ENCODE measurements at places on chromosomes 1 and 21. TPM values are rescaled to one million over a fixed set of nuclear protein-coding genes. Genes with fewer than 3 reads are reported as not detected.

- DNase-seq: peak; percentile 8
Measured at GRCh38 chr1:37306461-37306860, 167.9 kb upstream of the ZC3H12A start.

DNA sequence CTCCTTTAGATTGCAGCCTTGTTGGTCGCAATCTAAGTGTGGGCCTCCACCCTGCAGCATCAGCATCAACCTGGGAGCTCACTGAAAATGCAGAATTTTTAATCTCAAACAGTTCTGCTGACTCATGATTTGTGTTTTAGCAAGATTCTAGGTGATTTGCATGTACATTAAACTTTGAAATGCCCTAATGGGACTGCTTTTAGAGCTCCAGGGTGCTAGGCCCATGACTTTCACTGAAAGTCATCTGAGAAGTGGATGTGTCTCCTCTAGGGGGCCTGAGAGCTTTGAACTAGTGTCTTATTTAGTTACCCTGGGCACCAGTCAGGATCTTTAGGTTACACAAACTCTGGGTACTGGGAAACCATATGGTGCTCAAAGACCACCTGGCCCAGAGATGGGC, 9.0 kb downstream of the TRIM67 start:
- peak; percentile 57 for DNase-seq

- peak; percentile 61 for DNase-seq
Measured at GRCh38 chr1:7223334-7224080, 438.3 kb downstream of the CAMTA1 start.

GRCh38 chr1:23611601-23612327, 52.5 kb upstream of the ID3 start:
- no peak for DNase-seq

GRCh38 chr1:203227371-203228083, 1.9 kb downstream of the CHIT1 start:
- no peak for DNase-seq

DNA sequence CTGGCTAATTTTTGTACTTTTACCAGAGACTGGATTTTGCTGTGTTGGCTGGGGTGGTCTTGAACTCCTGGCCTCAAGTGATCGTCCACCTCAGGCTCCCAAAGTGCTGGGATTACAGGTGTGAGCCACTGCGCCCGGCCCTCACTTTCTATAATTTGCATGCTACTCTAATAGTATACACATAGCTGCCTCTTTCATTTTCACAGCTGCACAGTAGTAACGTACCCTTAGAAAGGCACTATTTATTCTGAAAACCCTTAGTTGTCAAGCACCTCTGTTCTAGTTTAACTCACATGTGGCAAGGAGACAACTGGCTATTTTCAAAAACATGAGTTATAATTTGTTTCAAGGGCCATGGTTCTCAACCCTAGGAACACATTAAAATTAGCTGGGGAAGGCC, 17.2 kb downstream of the TPM3 start:
- no peak for DNase-seq

- no peak for DNase-seq
Measured at GRCh38 chr1:91335603-91336002, 69.0 kb downstream of the HFM1 start.

- DNase-seq: no peak
Measured at GRCh38 chr1:11690397-11691301, 861 bp upstream of the DRAXIN start.

EFNA3 gene
- total RNA-seq: 1.7 TPM

XCL2 gene
- total RNA-seq: not detected

DNA sequence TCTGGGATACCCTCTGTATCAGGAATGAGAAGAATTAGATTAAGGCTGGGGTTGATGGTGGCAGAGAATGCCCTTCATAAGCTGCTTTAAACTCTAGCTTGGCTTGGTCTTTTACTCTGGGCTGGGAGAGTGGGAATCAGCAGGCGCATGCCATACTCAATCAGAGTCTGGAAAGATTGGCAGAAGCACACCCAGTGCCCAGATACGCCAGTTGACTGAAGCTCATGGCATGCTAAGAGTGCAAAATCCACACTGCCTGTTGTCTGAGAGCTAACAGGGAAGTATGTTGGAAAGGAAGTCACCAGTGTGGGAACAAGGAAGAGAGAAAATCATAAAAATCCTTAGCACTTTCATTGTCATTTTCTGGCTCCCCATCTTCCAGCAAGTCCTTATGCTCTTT, 53.0 kb downstream of the HMCN1 start:
- no peak for DNase-seq

- DNase-seq: peak; percentile 80
Measured at GRCh38 chr1:16146279-16147155, 9.4 kb downstream of the EPHA2 start.
